ENCODE measurements at places on chromosomes 12 and 14. TPM values are rescaled to one million over a fixed set of nuclear protein-coding genes. Genes with fewer than 3 reads are reported as not detected.

DNA sequence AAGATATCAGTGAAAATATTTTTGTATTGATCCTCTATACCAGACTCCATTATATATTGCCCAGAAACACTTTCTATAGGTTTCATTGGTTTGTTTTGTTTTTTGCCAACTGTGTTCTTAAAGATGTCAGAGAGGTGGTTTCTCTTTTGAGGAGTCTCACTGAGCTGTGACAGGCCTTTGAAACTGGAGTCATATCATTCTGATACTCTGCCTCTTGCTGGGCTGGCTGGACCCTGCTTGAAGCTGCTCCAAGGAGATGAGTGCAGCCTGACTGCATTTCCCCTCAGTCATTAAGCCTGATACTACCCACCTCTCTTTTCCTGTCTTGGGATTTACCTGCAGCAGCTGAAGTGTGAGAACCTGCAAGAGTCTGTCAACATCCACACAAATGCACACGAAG lies 16.4 kb upstream of the TAS2R30 start:
- no peak for DNase-seq

GRCh38 chr14:42927313-42927712 lies 1320.6 kb downstream of the LRFN5 start:
- no peak for DNase-seq

- no peak for DNase-seq
These were observed 8.3 kb downstream of the KTN1 start for GRCh38 chr14:55588259-55588699.

The NOVA1 gene
- total RNA-seq = not detected

The SLC7A7 gene
- total RNA-seq = 1.1 TPM
